Activated CD8-positive, alpha-beta memory T cell treated with anti-CD3 and anti-CD28 coated beads for 4 hours (primary cell): ENCODE measurements at places on chromosomes 16 and 17.

DNA sequence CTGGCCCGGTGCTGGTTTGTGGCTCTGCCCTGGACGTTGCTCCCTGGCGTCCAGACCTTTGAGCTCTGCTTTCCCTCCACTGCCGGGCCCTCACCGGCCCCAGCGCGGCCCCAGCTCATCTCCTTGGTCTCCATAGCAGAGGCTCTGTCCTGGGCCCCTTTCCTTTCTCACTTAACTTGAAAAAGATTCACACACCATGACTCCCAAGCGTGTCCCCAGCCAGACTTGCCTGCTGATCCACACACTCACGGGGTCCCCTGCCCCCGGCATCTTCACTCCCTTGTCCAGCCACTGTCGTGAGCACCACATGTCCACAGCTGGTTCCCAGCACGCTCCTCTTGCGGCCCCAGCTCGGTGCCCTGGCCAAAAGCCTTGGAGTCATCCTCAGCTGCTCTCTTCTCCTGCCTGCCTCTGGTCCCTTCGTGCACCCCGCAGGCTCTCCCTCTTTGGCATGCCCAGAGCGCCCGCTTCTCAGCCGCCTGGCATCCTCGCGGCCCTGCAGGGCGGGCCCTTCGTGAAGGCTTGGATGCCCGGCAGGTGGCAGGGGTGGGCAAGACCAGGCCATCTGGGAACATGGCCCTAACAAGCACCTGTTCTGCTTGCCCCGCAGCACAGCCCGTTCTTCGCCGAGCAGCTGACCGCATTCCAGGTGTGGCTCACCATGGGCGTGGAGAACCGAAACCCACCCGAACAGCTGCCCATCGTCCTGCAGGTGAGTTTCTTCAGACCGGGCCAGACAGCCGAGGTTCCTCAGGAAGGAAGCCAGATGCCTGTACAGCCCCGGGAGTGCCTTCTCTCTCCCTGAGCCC, 145.6 kb upstream of the CHMP6 start:
- DNase-seq = no peak

GRCh38 chr17:72496461-72496860, 375.6 kb downstream of the SOX9 start:
- DNase-seq = no peak

- DNase-seq = no peak
These were observed 273.0 kb downstream of the CEP112 start for GRCh38 chr17:65918916-65919315.

- no peak for DNase-seq
These were observed 118.4 kb downstream of the VPS53 start for GRCh38 chr17:596287-596686.

GRCh38 chr16:9469512-9469911, 378.1 kb downstream of the HAPSTR1 start:
- DNase-seq = no peak

DNA sequence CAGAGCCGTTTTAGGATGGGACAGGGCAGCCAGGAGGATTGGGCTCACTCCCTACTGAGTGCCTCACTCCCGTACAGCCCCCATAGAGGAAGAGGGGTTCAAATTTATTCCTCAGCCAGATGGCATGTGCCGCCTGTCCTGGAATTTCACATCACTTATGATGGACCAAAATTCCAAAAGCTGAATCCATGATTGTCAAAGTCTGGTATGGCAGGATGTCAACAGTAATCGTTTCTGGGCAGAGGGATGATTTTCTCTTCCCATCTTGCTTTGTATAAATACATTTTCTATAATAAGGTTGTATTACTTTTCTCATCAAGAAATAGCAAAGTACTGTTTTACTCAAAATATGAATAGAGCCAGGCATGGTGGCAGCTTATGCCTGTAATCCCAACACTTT, 38.7 kb upstream of the STH start:
- no peak for DNase-seq

DNA sequence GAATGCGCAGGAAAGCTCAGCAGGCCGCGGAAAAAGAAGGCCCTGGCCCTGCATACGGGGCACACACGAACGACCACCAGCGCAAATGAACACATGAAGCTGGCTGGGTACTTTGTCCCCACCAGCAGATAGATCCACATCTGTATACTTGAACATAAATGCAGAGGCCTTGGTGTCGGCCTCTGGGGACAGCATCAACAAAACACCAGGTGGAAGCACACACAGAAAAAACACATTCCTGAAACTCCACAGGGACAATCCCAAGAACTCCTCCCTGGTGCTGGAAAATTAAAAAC, 606 bp upstream of the ZBTB4 start:
- no peak for DNase-seq

DNA sequence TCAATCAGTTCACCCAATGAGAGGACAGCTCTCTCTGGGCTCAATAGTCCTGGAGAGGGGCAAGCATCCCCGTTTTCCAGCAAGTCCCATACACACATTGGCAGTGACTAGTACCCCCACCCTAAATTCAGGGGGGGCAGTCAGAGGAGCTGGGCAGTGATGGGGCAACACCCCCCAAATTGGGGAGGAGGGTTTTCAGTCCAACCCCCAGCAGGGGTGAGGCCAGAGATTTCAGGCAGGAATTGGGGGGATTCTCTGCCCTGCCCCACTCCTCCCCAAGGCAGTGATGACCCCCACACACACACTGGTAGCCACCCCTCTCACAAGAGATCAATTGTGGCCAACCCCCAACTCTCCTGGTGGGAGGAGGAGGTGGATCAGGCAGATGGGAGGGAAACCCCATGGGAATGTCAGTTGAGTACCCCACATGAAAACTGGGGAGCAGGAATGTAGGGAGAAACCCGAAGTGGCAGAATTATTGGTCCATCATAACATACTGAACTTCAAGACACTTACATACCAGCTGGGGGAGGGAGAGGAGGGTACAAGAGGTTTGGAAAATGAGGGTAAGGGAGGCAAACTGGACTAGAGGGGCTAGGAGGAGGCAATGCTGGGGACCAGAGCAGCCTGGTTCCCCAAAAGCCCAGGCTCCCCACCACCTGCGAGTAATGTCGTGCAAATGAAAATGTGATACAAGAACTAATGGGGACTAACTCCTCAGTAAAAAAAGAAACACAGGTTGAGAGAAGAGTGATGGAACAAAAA, 3.1 kb downstream of the VAMP2 start:
- no peak for DNase-seq

DNA sequence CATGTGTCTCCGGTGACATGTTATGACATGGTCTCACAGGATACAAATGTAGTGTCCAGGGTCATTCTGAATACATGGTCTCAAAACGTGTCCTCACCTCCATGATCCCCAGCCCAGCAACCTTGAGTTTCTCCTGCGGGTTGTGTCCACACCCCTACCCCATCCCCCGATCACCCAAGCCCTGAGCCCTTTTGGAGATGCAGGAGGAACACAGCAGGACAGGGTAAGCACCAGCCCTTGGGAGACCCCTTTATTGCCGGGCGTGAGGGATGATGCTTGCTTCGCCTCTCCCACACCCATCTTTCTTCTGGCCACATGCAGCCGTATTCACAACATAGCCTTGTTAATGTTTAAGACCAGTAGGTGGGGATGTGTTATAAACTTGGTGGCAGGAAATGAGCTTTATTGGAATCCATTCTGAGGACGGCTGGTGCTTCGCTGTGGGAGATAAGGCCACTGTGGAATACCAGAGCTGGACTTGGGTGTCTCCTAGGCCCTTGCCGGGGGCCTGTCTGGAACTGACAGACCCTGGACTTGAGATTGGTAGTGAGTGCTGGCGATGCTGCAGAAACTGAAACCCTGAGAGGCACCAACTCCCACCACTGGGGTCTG, 5.5 kb downstream of the TMEM132E start:
- DNase-seq = no peak
